ENCODE measurements at places on chromosomes 16 and 17. TPM values are rescaled to one million over a fixed set of nuclear protein-coding genes. Genes with fewer than 3 reads are reported as not detected.

The GRIN2C gene
- total RNA-seq = not detected

The SLC25A10 gene
- total RNA-seq = 16.9 TPM

The RNF166 gene
- total RNA-seq = 13.7 TPM

The TPSB2 gene
- not detected for total RNA-seq

The CACNG5 gene
- not detected for total RNA-seq

The RDM1 gene
- not detected for total RNA-seq

The TBC1D3I gene
- total RNA-seq = not detected

The VASN gene
- 234 TPM for total RNA-seq

DNA sequence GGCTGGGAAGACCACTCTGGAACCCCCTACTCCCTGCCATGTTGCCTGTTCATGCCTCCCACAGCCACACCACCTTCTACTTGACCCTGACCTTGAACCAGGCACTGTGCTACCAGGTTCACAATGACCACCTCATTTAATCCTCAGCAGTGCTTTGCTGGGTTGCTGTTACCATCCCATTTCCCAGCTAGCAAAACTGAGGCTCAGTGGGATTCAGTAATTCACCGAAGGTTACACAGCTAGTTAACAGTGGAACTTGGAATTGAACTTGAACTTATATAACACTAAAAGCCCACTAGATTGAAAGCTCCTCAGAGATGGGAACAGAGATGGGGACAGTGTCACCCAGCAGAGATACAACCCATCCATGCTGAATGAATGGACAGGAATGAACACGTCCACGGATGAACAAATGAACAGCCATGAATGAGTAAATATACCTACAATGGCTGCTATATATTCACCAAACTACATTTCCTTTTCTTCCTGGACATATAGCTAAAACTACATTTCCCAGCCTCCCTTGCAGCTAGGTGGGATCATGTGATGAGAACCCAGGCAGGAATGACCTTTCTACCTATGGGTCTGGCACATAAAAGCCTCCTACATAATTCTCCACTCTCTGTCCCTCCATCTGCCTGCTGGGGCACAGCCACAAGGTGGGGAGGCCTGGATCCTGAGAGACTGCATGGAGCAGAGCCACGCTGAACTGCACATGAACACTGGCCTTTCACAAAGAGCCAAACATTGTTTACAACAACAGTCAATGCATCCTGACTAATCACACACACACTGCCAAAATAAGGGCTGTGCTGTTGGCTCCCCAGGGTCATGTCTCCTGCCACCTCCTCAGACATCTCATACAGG, 94.8 kb downstream of the RMI2 start:
- H3K36me3 ChIP-seq = no peaks in the 10 kb centered on the region
- no peak overlapping the region for H3K27ac ChIP-seq
- no peaks in the 10 kb centered on the region for H3K27me3 ChIP-seq
- H3K4me3 ChIP-seq = no peak overlapping the region

- no peaks in the 10 kb centered on the region for H3K36me3 ChIP-seq
- H3K4me1 ChIP-seq = peaks cover 36% of the 10 kb centered on the region
- H3K27me3 ChIP-seq = no peaks in the 10 kb centered on the region
- peak; percentile 87 for DNase-seq
Measured at GRCh38 chr17:83189044-83190003, 109.9 kb downstream of the METRNL start.

DNA sequence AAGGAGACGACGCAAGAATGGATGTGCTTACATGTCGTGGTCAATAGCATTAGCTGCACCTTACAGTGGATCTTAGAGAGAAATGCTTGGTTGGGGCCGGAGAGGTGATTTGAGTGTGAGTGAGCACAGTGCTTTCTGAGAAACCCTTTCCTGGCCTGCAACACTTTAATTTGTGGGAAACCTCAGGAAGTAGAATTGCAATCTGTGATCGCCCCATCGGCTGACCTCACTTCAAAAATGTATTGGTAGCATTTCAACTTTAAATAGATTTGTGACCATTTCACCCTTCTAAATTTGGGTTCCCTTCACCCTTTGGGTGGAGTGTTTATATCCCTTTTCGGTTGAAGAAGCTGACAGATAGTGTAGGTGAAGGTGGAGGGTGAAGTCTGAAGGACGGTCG, 13.2 kb downstream of the PRKCB start:
- no peaks in the 10 kb centered on the region for H3K27me3 ChIP-seq
- H3K4me1 ChIP-seq = no peaks in the 10 kb centered on the region
- no peak overlapping the region for H3K27ac ChIP-seq
- no peaks in the 10 kb centered on the region for H3K36me3 ChIP-seq
- DNase-seq = no peak
- no peak overlapping the region for H3K4me3 ChIP-seq

GRCh38 chr17:82449131-82449882, 1.2 kb downstream of the CYBC1 start:
- H3K4me3 ChIP-seq = peak overlapping the region; percentile 91
- H3K27me3 ChIP-seq = no peaks in the 10 kb centered on the region
- H3K4me1 ChIP-seq = peaks cover 13% of the 10 kb centered on the region
- no peaks in the 10 kb centered on the region for H3K36me3 ChIP-seq
- H3K27ac ChIP-seq = no peak overlapping the region

- H3K4me1 ChIP-seq = no peaks in the 10 kb centered on the region
- DNase-seq = no peak
- peaks cover 12% of the 10 kb centered on the region for H3K36me3 ChIP-seq
- no peak overlapping the region for H3K4me3 ChIP-seq
Measured at GRCh38 chr17:29400818-29401217, 10.7 kb downstream of the TAOK1 start.

GRCh38 chr17:36485805-36486203, 677 bp upstream of the ZNHIT3 start:
- no peaks in the 10 kb centered on the region for H3K36me3 ChIP-seq
- H3K27me3 ChIP-seq = no peaks in the 10 kb centered on the region

GRCh38 chr16:71421911-71422310, 19.9 kb downstream of the TLE7 start:
- peaks cover 9% of the 10 kb centered on the region for H3K27me3 ChIP-seq
- no peaks in the 10 kb centered on the region for H3K36me3 ChIP-seq
- H3K4me1 ChIP-seq = no peaks in the 10 kb centered on the region
- no peak overlapping the region for H3K4me3 ChIP-seq
- peak; percentile 28 for DNase-seq

GRCh38 chr17:78316867-78317789, 42.7 kb downstream of the SOCS3 start:
- H3K27ac ChIP-seq = no peak overlapping the region
- peak; percentile 35 for DNase-seq
- H3K36me3 ChIP-seq = no peaks in the 10 kb centered on the region
- no peak overlapping the region for H3K4me3 ChIP-seq

- H3K4me1 ChIP-seq = no peaks in the 10 kb centered on the region
- no peak overlapping the region for H3K4me3 ChIP-seq
- H3K27ac ChIP-seq = no peak overlapping the region
- no peaks in the 10 kb centered on the region for H3K36me3 ChIP-seq
- H3K27me3 ChIP-seq = peaks cover 59% of the 10 kb centered on the region
Measured at GRCh38 chr17:65147955-65148354, 10.8 kb downstream of the RGS9 start.

- no peak for DNase-seq
- no peaks in the 10 kb centered on the region for H3K27me3 ChIP-seq
- H3K27ac ChIP-seq = no peak overlapping the region
Measured at GRCh38 chr16:56119133-56119532, 72.2 kb upstream of the GNAO1 start.

DNA sequence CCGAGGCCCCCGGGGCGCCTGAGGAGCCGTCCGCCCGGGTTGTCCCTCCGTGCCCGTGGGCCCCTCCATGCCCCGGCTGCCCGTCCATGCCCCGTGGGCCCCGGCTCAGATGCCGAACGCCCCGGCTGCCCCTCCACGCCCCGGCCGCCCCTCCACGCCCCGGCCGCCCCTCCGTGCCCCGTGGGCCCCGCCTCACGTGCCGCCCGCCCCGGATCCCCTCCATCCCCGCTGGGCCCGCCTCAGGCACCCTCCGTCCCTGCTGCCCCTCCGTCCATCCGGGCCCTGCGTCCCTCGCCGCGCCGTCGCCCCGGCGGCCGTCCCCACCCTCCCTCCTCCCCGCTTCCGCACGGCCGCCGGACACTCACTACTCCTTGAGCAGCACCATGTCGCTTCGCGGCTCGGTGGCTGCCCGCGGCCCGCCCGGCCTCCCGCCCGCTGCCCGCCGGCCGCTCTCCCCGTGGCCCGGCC, 382 bp downstream of the PITPNA start:
- peak overlapping the region; percentile 82 for H3K4me3 ChIP-seq
- H3K36me3 ChIP-seq = no peaks in the 10 kb centered on the region
- DNase-seq = peak; percentile 68
- H3K4me1 ChIP-seq = peaks cover 22% of the 10 kb centered on the region

DNA sequence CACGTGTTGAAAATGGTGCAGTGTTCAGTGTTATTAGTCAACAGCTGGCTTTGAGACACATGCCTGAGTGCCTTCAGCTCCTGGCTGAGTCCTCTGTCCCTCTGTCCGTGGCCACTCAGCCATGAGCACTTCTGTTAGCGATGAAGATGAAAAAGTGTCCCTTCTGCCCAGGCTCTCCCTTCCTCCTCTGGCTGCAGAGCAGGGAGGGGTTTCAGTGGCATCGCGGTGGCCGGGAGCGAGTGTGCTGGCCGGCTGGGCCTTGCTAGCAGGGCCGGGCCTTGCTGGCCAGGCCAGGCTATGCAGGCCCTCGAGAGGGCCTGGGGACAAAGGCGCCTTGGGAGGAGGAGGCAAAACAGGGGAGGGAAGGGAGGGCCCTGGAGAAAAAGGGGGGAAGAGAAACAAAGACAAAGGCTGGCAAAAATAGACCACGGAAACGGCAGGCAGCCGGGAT, 47.7 kb downstream of the CMIP start:
- peak; percentile 80 for DNase-seq
- no peaks in the 10 kb centered on the region for H3K36me3 ChIP-seq
- H3K27ac ChIP-seq = peak overlapping the region; percentile 84
- 0 out of 2 replicates have a peak overlapping the region, but pooled peaks have one; percentile 0 for H3K4me3 ChIP-seq
- H3K27me3 ChIP-seq = no peaks in the 10 kb centered on the region

- no peak for DNase-seq
- H3K27ac ChIP-seq = no peak overlapping the region
- no peaks in the 10 kb centered on the region for H3K4me1 ChIP-seq
- no peak overlapping the region for H3K4me3 ChIP-seq
- H3K27me3 ChIP-seq = no peaks in the 10 kb centered on the region
Measured at GRCh38 chr16:89175280-89176146, 4.0 kb downstream of the CDH15 start.

- H3K4me1 ChIP-seq = peaks cover 26% of the 10 kb centered on the region
- H3K27ac ChIP-seq = peak overlapping the region; percentile 50
- H3K36me3 ChIP-seq = no peaks in the 10 kb centered on the region
- H3K4me3 ChIP-seq = no peak overlapping the region
- DNase-seq = peak; percentile 86
Measured at GRCh38 chr16:84839956-84840355, 20.2 kb downstream of the CRISPLD2 start.
